ENCODE measurements at places on chromosomes 5 and 9.
A peak's percentile ranks its signal among the peaks of the same experiment; 100 is the strongest.

- DNase-seq: no peak
These were observed 97.8 kb upstream of the HAND1 start for GRCh38 chr5:154575546-154576428.

GRCh38 chr5:54470128-54470527 is 14.6 kb downstream of the HSPB3 start:
- no peak for DNase-seq

DNA sequence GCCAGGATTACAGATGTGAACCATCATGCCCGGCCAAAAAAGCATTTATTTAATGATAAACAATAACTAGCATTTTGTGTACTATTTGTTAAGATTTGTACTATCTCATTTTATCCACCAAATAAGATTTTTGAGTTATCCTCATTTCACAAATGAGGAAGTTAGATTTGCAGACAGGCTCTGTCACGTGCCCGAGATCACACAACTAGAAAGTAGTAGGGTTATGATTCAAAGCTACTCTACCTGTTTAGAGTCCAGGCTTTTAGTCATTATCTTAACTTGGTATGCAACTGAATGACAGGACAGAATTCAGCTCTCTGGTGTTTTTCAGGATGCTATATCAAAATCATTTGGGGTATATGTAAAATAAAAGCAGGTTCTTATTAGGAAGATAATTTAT is 20.5 kb downstream of the RANBP17 start:
- DNase-seq: no peak

DNA sequence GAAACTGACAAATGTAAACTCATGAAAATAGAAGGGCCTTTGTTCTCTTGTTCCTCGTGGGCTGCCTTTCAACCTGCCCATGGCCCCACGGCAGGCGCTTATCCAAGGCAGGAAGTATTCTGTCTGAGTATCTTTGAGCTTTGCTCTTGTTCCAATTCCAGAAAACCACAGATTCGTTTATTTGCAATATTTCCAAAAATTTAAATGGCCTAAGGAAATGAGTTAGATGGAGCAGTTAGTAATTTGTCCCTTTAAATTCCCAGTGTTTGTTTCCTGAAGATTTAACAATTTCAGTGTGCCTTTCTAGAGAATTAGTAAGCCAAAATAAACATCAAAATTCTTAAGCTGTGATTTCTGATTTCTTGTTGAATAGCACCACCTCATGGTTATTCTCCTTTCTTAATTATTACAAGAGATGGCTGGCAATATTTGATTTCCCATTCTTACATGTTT is 299.4 kb upstream of the RASA1 start:
- DNase-seq: no peak

GRCh38 chr5:53478411-53479044 is 1.9 kb upstream of the FST start:
- DNase-seq: no peak

GRCh38 chr5:122863240-122863639 is 17.8 kb downstream of the SNX24 start:
- no peak for DNase-seq

DNA sequence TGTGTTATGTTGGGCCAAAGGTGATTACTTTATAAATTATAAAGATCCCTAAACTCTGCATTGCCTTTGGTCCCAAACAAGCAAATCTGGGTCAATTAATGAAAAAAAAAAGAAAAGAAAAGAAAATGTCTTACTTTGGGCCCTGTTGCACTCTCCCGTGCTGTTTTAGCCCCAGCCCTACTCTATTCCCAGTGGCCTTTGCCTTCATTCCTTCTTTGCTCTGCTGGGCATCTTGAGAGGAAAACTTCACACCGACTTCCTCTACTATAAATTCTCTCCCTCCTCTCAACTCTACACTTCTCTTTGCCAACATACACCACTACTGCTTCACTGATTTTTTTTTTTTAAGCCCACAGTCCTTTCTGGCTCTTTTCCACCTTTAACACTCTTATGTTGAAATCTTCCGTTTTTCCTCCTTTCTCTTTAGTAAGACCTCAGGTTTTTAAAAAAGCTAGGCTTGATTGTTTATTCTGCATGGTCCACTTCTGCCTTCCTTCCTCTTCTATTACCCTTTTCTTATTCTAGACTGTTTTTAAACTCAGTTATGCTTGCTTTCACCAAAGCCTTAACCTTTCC is 4.5 kb upstream of the MSMP start:
- DNase-seq: no peak

DNA sequence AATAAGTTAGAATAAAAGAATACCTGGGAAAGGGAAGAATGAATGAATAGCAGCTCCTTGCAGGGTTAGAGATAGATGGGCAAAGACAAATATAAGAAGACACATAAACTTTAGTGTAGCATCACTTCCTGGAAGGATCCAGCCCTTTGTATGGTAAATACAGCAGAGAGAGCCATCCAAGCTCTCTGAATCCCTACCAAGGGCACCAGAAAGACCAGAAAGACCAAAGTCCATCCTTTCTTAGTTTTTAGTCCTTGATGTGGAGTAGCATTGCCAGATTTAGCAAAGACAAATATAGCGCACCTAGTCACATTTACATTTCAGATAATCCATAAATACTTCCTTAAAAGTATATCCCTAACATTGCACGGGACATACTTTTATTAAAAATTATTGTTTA is 56.1 kb upstream of the C9orf72 start:
- no peak for DNase-seq

DNA sequence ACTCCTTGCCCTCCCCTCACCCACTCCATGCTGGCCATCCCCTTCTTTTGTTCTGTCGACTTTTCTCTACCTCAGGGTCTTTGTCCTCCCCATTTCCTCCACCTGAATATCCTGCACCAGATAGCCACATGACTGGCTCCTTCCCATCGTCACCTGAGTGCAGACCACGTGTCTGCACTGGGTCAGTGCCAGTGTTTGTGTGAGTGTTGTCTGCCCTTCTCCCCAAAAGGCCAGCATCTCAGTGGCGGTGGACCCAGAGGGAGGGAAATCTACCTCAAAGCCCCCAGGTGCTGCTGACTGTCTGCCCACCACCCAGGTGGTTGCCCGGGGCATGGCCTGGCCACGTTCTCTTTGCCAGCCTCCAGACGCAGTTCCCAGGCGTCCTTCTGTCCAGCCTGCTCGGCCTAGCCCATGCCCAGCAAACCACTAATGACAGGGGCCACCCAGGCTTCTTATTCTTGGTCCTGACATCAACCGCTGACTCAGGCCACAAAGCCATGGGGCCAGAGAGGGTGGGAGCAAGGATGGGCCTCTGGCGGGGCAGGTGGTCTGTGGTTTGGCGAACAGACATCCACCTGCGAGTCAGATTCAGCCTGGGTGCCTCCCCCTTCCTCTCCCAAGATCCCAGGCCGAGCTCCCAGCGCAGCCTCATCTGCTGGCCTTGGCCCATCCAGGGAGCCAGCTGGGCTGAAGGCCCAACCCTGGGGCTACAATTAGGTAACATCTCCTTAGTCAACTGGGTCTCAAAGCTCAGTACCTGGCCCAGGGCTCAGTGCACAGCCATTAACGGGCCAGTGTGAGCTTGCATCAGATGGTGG is 5.5 kb upstream of the NINJ1 start:
- no peak for DNase-seq

GRCh38 chr5:56596155-56596554 is 219.2 kb upstream of the MAP3K1 start:
- no peak for DNase-seq

DNA sequence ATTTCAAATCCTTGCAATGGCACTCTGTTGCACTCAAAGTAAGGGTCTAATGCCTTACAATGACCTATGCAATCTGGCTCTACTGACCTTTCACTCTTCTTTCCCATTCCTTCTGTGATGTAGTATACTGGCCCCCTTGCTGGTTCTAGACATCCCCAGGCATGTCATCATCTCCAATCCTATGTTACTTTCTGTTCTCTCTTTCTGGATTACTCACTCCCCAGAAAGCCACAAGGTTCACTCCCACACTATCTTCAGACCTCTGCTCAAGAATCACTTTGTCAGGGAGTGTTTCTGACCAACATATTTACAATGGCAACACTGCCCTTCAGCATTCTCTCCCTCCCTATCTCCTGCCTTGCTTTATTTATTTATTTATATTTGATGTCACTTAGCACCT is 802.2 kb upstream of the WWC1 start:
- no peak for DNase-seq

DNA sequence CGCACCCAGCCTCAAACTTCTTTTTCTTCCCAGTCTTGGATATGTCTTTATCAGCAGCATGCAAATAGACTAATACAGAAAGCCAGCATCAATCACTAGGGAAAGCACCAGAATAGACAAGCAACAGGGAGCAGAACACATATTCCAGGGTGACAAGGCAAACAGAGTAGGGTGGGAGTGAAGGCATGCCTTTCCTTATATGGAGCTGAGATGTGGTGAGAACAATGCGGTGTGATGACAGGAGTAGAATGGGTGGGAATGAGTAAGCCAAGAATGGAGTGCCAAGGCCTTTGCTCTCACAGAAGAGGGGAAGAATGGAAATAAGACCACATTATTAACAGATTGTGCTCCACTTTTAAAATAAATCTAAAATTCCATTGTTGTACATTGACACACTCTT is 115.6 kb downstream of the CETN3 start:
- no peak for DNase-seq

- DNase-seq: no peak
These were observed 1236.6 kb downstream of the MAT2B start for GRCh38 chr5:164742025-164742424.

DNA sequence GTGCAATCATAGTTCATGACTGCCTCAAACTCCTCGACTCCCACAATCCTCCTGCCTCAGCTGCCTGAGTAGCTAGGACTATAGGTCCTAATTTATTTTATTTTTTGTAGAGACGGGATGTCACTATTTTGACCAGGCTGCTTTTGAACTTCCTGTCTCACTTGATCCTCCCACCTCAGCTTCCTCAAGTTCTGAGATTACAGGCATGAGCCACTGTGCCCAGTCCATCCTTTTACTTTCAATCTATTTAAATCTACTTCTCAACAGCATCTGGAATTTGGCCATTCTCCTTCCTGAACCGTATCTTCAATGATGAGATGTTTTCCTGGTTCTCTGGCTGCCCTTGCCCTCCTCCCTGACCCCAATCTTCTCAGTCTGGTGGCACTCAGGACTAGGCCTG is 12.2 kb upstream of the GRIN1 start:
- no peak for DNase-seq

DNA sequence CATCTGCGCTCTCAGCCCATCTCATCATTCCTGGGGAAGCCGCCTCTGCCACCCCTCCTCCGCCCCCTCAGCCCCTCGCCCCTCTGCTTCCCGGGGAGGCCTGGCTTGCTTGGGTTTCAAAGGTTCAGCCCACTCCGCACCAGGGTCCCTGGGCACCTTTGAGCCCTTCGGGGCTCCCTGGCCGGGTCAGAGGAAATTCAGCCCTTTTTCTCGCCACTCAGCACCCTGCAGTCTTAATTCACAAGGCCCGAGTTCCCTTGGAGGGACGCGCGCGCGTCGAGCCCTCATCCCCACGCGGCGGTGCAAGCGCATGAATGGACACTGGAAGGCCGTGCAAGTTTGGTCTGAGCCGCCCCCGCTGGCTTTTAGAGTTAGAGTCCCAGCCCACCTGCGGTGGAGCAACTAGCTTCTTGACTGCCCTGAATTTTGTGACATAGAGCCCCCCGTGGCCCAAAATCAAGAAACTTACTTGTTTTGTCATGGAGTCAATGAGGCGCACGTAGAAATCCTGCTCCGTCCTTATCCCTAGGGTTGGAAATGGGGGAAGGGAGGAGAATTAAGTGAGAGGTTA is 4.5 kb downstream of the EBF1 start:
- DNase-seq: no peak

- DNase-seq: no peak
These were observed 15.5 kb downstream of the PCDHB15 start for GRCh38 chr5:141260458-141261237.

DNA sequence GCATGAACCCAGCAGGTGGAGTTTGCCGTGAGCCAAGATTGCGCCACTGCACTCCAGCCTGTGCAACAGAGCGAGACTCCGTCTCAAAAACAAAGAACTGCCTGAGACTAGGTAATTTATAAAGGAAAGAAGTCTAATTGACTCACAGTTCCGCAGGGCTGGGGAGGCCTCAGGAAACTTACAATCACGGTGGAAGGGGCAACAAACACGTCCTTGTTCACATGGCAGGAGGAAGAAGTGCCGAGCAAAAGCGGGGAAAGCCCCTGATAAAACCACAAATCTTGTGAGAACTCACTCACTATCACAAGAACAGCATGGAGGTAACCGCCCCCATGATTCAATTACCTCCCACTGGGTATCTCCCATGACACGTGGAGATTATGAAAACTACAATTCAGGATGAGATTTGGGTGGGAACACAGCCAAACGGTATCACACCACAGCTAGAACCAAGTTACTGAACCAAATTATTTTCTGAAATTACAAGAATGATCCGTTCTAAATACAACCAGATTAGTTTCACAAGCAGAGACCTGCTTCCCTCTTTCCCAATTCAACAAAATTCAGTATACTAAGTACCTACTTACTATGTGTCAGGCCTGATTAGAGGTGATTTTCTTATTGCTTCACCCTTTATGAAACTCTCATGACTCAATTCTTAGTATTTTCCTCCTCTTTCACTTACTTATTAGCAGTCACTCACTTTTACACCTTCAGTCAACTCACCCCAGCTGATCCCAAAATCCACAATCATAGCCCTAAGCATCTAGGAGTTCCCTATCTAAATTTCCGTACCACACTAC is 8.4 kb downstream of the UBTD2 start:
- peak; percentile 10 for DNase-seq

- no peak for DNase-seq
These were observed 317.0 kb downstream of the TMEM161B start for GRCh38 chr5:87951661-87952060.

All from activated CD4-positive, CD25-positive, alpha-beta regulatory T cell (primary cell).